ENCODE measurements at places on chromosomes 12 and 14. TPM values are rescaled to one million over a fixed set of nuclear protein-coding genes. Genes with fewer than 3 reads are reported as not detected.

The ST8SIA1 gene
- polyA plus RNA-seq = 0.46 TPM

The WNT1 gene
- not detected for polyA plus RNA-seq

The RBP5 gene
- not detected for polyA plus RNA-seq

The TSHR gene
- not detected for polyA plus RNA-seq

The TCP11L2 gene
- polyA plus RNA-seq = 5.4 TPM

The KERA gene
- polyA plus RNA-seq = not detected

The ISCA2 gene
- polyA plus RNA-seq = 33.0 TPM

The METTL17 gene
- polyA plus RNA-seq = 61.9 TPM

The LRR1 gene
- polyA plus RNA-seq = 10.9 TPM

The DIO2 gene
- 0.01 TPM for polyA plus RNA-seq

The MCRS1 gene
- 49.3 TPM for polyA plus RNA-seq

The PLEKHG7 gene
- polyA plus RNA-seq = not detected

The SLC16A7 gene
- polyA plus RNA-seq = 0.88 TPM

The SLCO1B1 gene
- polyA plus RNA-seq = not detected

The OAS1 gene
- 88.3 TPM for polyA plus RNA-seq

Measured in keratinocyte (primary cell).